Substantia nigra (tissue), 51 donors: ENCODE measurements at places on chromosomes 2 and 18.

- DNase-seq = no peak
These were observed 148.3 kb downstream of the RHBDD1 start for GRCh38 chr2:226983895-226984749.

DNA sequence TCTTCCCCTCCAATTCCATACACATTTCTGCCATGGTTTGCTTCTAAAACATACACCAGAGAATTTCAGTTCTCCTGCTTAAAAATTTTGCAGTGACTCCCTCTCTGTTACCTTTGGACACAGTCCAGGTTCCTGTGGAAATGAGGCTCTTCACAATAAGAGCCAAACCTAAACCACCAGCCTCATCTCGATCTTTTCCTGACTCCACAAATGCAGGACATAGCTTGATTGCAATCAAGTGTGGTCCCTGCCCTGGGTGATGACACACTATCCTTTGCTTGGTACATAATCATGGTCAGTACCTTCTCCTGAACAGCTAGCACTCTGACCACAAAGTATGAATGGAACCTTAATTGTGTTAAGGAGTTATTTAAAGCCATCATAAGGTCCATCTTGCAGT lies 134.9 kb upstream of the CHAC2 start:
- DNase-seq = no peak

GRCh38 chr2:43818761-43819160 lies 19.9 kb downstream of the ABCG5 start:
- no peak for DNase-seq

DNA sequence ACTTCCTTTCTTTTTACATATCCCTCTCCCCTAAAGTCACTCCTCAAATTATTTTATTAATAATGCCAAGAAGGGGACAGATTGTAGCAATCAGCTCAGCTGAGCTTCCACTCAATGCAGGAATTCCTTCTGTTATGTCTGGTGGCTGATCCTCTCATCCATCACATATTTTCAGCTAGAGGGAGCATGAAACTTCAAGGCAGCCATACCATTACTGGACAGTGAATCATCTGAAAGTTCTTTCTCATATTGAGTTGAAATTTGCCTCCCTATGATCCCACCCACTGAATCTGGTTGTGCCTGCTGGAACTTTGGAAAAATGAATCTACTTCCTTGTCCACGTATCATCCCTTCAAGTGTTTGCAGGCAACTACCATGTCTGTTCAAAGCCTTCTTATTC lies 11.2 kb downstream of the ZNF385B start:
- no peak for DNase-seq
